ENCODE measurements at places on chromosomes 5 and 9. TPM values are rescaled to one million over a fixed set of nuclear protein-coding genes. Genes with fewer than 3 reads are reported as not detected.

Gene DUSP1
- 293 TPM for total RNA-seq

Gene HAVCR1
- 1.0 TPM for total RNA-seq

Gene PLAC8L1
- total RNA-seq = not detected

Gene CCL27
- total RNA-seq = not detected

Gene LIFR
- 67.6 TPM for total RNA-seq

Gene C9orf50
- total RNA-seq = 0.30 TPM

Gene SLC23A1
- not detected for total RNA-seq

DNA sequence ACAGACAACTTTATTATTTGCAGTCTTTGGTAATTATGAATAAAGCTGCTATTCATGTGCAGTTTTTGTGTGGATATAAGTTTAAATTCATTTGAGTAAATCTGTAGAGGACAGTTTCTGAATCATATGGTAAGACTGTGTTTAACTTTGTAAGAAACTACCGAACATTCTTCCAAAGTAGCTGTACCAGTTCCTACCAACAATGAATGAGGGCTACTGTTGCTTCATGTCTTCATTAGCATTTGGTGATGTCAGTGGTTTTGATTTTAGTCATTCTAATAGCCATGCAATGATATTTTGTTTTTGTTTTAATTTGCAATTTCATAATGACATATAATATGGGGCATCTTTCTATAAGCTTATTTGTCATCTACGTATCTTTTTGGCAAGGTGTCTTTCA, 501.3 kb upstream of the RORB start:
- no peaks in the 10 kb centered on the region for H3K4me1 ChIP-seq
- H3K27me3 ChIP-seq = no peaks in the 10 kb centered on the region
- no peak overlapping the region for H3K27ac ChIP-seq
- no peak overlapping the region for H3K4me3 ChIP-seq
- no peaks in the 10 kb centered on the region for H3K36me3 ChIP-seq

GRCh38 chr9:134215699-134216448, 51.5 kb upstream of the RNU6ATAC start:
- H3K27me3 ChIP-seq = no peaks in the 10 kb centered on the region
- no peak overlapping the region for H3K27ac ChIP-seq
- H3K4me3 ChIP-seq = no peak overlapping the region

GRCh38 chr9:8876303-8876702, 1076.7 kb upstream of the DMAC1 start:
- no peak overlapping the region for H3K4me3 ChIP-seq
- H3K4me1 ChIP-seq = peaks cover 4% of the 10 kb centered on the region
- H3K27ac ChIP-seq = no peak overlapping the region

DNA sequence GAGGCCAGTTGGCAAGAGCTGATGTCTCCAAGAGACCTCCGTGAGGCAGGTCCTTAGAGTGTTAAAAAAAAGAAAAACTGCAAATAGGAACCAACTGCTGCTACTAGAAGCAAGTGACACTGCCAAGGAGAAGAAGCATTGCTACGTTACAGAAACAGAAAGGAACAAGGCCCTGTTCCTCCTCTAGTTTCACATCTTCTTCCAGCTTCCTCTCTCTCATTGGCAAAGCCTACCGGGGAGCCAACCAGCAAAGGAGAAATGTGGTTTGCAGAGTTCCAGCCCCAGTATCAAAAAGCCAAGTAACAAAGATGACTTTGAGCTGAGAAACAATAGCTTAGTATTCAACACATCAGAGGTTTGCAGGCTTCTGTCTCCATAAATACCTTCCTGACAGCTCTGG, 145.9 kb downstream of the PRELID2 start:
- no peak overlapping the region for H3K27ac ChIP-seq
- H3K4me1 ChIP-seq = no peaks in the 10 kb centered on the region
- no peaks in the 10 kb centered on the region for H3K27me3 ChIP-seq

DNA sequence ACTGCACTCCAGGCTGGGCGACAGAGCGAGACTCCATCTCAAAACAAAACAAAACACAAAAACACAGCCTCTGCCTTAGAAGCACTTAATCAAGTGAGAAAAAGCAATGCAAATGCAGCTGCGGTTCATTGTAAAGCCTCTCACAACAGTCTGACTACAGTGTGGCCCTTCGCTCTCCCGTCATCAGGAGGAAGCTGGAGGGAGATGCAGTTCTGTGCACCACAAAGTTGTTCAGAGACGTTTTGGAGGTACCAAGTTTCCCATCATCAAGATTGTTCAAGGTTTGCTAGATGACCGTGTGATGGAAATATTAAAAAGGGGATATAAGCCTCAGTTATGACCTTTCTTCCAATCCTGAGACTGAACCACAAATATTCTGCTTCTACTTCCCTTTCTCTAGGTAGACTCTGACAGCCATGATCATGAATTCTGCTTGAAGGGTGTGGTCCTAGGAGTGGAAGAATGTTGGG, 40.9 kb downstream of the SEC61B start:
- H3K27me3 ChIP-seq = no peaks in the 10 kb centered on the region
- H3K36me3 ChIP-seq = no peaks in the 10 kb centered on the region
- H3K27ac ChIP-seq = no peak overlapping the region
- DNase-seq = no peak

- no peak for DNase-seq
- no peak overlapping the region for H3K4me3 ChIP-seq
- no peak overlapping the region for H3K27ac ChIP-seq
- H3K27me3 ChIP-seq = no peaks in the 10 kb centered on the region
These were observed 124.4 kb downstream of the SLC28A3 start for GRCh38 chr9:84216151-84216550.

DNA sequence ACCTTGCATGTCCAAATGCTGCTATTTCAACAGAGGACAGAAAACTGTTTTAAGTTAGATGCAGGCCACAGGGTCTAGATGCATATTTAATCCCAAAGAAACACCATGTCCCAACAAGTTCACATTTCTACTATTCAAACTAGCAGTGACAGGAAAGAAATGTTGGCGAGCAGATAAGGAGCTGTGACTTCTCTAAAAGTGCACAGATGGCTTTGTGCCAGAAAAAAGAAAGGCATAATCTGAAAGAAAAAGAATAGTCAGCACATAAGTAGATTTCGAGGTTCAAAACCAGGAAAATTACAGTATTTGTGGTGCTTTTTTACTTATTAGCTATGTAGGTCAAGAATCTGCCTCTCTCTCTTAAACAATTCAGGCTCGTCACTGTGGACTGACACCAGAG, 178.3 kb downstream of the DNAH5 start:
- no peaks in the 10 kb centered on the region for H3K36me3 ChIP-seq
- no peaks in the 10 kb centered on the region for H3K27me3 ChIP-seq
- H3K27ac ChIP-seq = no peak overlapping the region
- no peak overlapping the region for H3K4me3 ChIP-seq
- no peak for DNase-seq
- H3K4me1 ChIP-seq = no peaks in the 10 kb centered on the region

GRCh38 chr9:335373-335772, 120.7 kb downstream of the DOCK8 start:
- no peaks in the 10 kb centered on the region for H3K27me3 ChIP-seq
- H3K4me3 ChIP-seq = no peak overlapping the region
- H3K4me1 ChIP-seq = no peaks in the 10 kb centered on the region
- H3K27ac ChIP-seq = no peak overlapping the region

GRCh38 chr5:178143246-178143645, 10.4 kb downstream of the NHP2 start:
- H3K27ac ChIP-seq = no peak overlapping the region
- peaks cover 6% of the 10 kb centered on the region for H3K36me3 ChIP-seq
- H3K4me1 ChIP-seq = no peaks in the 10 kb centered on the region
- DNase-seq = no peak
- no peak overlapping the region for H3K4me3 ChIP-seq

DNA sequence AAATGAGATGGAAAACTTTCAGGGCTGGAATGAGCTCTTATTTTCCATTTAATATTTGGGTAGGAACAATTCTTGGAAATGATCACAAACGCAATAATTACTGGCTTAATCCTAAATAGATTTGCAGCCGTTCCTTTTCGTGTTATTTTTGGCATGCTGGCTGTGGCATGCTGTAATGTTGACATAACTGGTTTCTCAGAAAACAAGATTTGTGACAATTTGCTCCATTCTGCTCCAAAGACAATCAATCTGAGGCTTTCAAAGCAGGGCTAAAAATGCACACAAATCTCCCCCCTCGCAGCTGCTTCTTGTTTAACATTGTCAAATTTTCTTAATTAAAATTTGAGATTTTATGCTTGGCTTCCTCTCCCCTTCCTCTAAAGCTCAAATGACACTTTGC, 151.2 kb downstream of the TTC39B start:
- H3K4me3 ChIP-seq = no peak overlapping the region
- H3K36me3 ChIP-seq = no peaks in the 10 kb centered on the region
- no peaks in the 10 kb centered on the region for H3K27me3 ChIP-seq
- DNase-seq = no peak
- peaks cover 16% of the 10 kb centered on the region for H3K4me1 ChIP-seq

DNA sequence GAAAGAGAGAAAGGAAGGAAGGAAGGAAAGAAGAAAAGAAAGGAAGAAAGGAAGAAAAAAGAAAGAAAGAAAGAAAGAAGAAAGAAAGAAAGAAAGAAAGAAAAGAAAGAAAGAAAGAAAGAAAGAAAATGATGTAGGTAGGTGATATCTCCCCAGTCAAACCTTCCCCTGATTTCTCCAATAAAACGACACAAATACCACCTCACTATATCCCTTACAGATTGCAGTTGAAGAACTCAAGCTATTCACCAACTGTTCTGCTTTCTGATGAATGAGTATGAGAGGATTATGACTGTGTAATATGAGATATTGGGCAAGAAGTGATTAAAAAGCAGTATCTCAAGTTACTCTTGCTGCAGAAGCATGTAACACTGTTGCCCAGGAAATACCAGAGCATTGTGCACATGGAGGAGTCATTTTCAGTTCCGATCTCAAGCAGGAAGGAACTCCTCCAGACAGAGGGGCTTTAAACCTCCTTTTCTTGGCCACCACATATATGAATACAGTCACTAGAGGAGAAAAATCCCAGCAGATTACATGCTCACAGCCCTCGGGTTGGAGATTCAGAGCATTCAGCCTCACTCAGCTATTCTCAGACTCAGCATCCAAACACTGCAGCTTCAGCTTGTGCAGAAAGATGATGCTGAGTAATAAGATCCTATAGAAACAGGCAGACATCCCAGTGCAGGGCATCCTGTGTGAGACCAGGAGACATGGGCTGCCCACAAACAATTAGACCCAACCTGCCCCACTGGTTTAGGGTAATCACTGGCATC, 61.4 kb downstream of the UGCG start:
- no peak for DNase-seq
- H3K36me3 ChIP-seq = no peaks in the 10 kb centered on the region
- no peaks in the 10 kb centered on the region for H3K4me1 ChIP-seq

GRCh38 chr5:75668445-75668844, 48.8 kb downstream of the POC5 start:
- H3K27ac ChIP-seq = no peak overlapping the region
- no peaks in the 10 kb centered on the region for H3K36me3 ChIP-seq
- H3K4me1 ChIP-seq = no peaks in the 10 kb centered on the region

- H3K27ac ChIP-seq = no peak within 1 kb of the TSS
- peak; percentile 92 for DNase-seq
- no peaks in the 10 kb centered on the region for H3K27me3 ChIP-seq
- H3K36me3 ChIP-seq = no peaks in the 10 kb centered on the region
- no peaks in the 10 kb centered on the region for H3K4me1 ChIP-seq
- peak within 1 kb of the TSS; percentile 72 for H3K4me3 ChIP-seq
These were observed at the start of gene BASP1 for GRCh38 chr5:17217493-17218352. BASP1 (plus strand) TSS chr5:17217631; CDS start chr5:17275217, 57,586 bp downstream.

DNA sequence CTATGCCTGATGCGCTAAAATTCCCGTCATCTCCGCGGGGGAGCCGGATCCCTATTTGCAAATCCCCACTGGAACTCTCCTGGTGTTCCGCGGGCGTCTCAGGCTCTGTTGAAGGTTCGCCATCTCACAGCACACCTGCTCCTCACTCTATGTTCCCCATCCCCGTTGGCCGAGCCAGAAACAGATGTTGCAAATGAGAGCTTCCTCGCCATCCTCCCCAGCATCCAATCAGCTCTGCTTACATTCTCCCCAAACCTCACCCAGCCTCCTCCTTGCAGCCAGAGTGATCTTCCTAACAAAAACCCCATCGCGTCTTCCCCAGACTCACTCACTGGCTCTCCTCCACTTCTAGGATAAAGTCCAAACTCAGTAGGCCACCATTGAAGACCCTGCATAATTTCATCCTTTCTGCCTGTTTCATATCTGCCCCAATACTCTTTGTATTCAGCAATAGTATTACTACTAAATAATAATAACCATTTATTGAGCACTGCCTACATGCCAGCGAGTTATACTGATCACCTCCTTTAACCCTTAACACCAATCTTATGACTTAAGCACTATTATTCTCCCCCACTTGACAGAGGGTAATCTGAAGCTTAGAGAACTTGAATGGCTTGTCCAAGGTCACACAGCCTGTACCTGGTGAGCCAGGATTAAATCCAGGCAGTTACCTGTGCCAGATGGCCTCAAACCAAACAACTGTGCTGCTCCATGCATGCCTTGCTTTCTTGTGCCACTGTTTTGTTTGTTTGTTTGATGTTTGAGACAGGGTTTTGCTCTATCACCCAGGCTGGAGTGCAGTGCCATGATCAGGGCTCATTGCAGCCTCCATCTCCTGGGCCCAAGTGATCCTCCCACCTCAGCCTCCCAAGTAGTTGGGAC, 14.0 kb downstream of the AQP7 start:
- DNase-seq = no peak
- H3K4me3 ChIP-seq = no peak overlapping the region
- no peak overlapping the region for H3K27ac ChIP-seq
- H3K4me1 ChIP-seq = no peaks in the 10 kb centered on the region
- H3K27me3 ChIP-seq = no peaks in the 10 kb centered on the region

DNA sequence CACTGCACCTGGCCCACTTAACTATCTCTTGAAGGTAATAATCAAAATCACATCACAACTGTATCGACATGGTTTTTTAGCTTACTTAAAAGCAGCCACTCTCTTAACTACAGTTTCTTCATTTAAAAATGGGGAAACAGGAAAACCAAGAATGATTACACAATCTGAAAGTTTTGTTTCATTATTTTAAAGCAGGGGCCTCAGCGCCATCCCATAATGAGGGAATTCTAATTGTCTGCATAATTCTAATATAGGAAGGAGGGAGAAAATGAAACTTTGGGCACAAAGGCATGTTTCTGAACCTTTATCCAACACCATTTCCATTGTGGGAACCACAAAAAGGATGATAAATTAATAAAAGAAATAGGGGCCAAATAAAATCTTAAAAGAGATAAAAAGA, 7.6 kb downstream of the HACD4 start:
- H3K27ac ChIP-seq = no peak overlapping the region
- H3K36me3 ChIP-seq = no peaks in the 10 kb centered on the region
- H3K27me3 ChIP-seq = no peaks in the 10 kb centered on the region
- H3K4me1 ChIP-seq = no peaks in the 10 kb centered on the region

GRCh38 chr5:169350759-169351240, 49.9 kb upstream of the SLIT3 start:
- peaks cover 4% of the 10 kb centered on the region for H3K4me1 ChIP-seq
- DNase-seq = peak; percentile 74
- no peaks in the 10 kb centered on the region for H3K36me3 ChIP-seq
- no peak overlapping the region for H3K4me3 ChIP-seq
- H3K27ac ChIP-seq = no peak overlapping the region
- no peaks in the 10 kb centered on the region for H3K27me3 ChIP-seq

GRCh38 chr9:3912817-3913216, 387.0 kb upstream of the RFX3 start:
- H3K36me3 ChIP-seq = no peaks in the 10 kb centered on the region
- H3K27ac ChIP-seq = no peak overlapping the region
- H3K27me3 ChIP-seq = no peaks in the 10 kb centered on the region

Measured in aorta (tissue), 5 donors.